ENCODE measurements at places on chromosomes 1 and 21.

GRCh38 chr21:42518626-42519025 lies 5.0 kb downstream of the SLC37A1 start:
- no peak for DNase-seq

DNA sequence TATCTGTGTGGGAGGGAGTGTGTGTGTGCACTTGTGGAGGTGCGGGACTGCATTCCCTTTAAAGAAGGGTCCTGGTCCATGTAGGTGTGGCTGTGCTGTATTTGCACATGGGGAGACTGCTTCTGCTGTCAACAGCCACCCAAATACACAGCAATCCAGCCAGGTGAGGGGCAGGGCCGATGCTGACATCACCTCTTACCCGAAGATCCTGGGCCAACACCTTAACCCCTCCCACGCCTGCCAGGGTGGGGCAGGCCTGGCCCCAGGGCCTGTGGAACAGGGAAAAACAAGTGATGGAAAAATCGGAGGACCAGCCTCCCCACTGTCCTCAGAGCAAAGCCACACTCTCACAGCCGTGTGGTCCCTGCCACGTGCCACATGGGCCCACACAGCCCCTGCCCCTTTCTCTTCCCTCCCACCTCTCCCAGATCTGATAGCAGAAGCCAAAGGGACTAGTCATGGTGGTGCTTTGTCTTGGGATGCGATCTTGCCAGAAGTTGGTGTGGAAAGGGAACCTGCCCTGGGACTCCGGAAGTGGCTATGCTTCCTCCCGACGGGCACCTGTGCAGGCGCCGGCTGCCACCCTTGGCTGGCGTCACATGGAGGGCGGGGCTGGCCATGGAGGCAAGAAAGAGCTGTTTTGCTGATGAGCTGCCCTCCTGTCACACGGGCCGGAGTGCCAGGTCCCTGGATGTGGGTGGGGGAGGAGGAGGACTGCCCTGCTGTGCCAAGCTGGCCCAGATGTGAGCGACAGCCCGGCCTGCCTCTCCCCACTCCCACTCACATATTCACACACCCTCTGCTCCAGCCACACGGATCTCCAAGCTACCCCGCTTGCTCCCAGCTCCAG lies 7.8 kb upstream of the CASZ1 start:
- DNase-seq, result no peak

DNA sequence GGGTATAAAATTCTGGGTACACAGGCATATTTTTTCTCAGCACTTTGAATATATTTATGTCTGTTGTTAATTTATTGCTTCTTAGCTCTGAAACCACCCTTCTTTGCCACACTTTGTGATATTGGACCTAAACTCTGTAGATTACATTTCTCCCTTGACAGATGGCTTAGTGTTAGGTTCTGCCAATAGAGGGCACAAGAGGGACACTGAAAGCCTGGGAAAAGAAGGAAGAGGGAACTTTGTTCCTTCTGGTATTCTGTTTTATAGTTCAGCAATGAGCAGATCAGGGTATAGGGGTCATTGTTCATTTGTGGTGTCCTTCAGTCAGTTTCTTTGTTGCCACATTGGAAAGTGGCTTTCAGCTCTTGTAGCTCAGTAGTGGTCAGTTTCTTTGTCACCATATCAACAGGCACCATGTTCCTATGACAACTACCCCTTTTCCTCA lies 423.5 kb upstream of the PROX1 start:
- no peak for DNase-seq

GRCh38 chr21:24424776-24425175 lies 1182.5 kb downstream of the MRPL39 start:
- DNase-seq, result no peak

GRCh38 chr1:196611873-196612272 lies 3.6 kb upstream of the KCNT2 start:
- no peak for DNase-seq

DNA sequence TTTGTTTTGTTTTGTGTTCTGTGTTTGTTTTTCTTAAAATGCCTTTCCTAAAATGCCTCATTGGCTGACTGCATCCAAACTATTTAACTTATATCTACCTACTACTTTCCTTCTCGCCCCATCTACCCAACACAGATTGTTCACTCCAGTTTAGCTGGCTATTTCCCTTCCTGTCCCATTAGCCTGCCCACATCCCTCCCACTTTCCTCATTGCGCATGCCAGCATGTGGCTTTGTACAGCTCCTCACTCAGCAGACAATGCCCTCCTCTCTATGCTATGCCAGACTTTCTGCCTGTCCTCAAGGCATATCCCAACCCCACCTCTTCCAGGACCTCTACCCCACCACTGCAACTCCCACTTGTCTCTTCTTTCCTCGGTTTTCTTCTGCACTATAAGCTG lies 94.7 kb upstream of the C1orf21 start:
- DNase-seq, result no peak

GRCh38 chr1:62800825-62801306 lies 16.9 kb downstream of the ATG4C start:
- DNase-seq, result no peak

GRCh38 chr1:4271338-4271998 lies 371.4 kb upstream of the C1orf174 start:
- DNase-seq, result no peak

GRCh38 chr1:232145768-232146167 lies 484.2 kb downstream of the SIPA1L2 start:
- DNase-seq, result no peak

- peak; percentile 66 for DNase-seq
Observed at GRCh38 chr1:110880708-110881374, 7.9 kb downstream of the CD53 start.

- no peak for DNase-seq
Observed at GRCh38 chr1:184158896-184159681, 107.6 kb downstream of the TSEN15 start.

DNA sequence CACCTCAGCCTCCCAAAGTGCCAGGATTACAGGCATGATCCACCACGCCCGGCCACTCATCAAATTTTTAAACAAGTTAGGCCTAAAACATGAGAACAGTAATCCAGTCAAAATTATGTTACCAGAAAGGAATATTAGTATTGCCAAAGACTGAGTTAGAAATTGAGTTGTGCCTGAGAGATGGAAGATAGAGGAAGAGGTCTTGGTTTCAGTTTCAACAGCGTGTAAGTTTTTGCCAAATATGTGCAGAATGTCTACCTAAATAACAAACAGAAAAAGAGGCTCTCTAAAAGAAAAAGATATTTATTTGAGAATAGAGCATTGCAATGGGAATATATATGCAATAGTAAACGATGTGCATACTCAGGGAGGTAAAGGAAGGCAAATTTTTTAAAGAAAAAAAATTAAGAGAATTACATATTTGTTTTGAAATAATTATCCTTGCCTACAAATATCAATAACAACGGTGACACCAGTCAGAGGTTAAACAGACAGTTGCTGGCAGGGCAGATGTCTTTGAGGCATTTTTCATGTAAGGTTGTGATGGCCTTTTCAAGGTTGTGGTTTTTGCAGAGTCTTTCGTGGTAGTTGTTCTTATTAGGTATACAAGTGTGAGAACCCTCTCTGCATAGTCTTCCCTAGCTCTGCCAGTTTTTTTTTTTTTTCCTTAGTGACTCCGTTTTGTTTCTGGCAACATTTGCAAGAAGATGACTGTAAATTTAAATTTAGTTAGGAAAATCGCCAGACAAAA lies 2.2 kb upstream of the CD1B start:
- DNase-seq, result no peak

DNA sequence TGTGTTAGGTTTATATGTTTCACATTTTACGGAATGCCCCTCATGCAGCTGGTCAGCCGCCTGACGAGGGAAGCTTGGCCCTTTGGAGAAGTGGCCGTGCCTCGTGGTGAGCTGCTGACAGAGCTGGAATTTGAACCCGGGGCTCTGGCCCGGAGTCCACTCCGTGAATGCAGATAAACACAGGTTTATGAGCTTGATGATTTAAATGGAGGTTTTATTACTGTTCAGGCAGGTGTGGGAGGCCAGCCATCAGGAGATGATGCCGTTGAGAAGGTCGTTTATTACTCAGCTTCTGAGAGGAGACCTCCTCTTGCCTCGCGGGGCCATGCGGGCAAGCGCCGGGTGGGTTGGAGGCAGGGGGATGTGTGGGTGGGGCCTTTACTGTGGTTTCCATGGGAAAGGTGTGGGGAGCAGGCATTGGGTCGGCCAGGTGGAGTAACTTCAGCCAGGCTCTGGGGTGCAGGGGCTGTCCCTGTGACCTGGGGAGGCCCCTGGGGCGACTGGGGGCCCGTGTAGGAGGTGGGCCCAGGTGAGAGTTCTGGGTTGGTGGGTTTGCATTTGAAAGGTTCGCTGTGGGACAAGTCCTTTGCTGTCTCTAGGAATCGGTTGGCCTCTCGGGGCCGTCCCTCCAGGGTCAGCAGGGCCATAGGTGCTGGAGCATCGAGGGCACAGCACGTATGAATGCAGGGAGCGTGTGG lies 22.0 kb downstream of the PRKCZ start:
- DNase-seq, result no peak

DNA sequence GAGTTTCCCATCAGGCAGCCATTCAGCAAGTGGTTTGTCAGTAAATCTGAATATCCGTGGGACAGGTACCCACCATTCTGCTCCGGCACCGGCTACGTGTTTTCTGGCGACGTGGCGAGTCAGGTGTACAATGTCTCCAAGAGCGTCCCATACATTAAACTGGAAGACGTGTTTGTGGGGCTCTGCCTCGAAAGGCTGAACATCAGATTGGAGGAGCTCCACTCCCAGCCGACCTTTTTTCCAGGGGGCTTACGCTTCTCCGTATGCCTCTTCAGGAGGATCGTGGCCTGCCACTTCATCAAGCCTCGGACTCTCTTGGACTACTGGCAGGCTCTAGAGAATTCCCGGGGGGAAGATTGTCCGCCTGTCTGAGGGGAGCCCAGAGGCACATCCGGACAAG lies 48.4 kb downstream of the B3GALT5 start:
- DNase-seq, result no peak

- DNase-seq, result peak; percentile 39
Observed at GRCh38 chr1:66243548-66244130, 290.3 kb upstream of the SGIP1 start.

GRCh38 chr1:64077281-64077940 lies 126.0 kb upstream of the UBE2U start:
- no peak for DNase-seq

DNA sequence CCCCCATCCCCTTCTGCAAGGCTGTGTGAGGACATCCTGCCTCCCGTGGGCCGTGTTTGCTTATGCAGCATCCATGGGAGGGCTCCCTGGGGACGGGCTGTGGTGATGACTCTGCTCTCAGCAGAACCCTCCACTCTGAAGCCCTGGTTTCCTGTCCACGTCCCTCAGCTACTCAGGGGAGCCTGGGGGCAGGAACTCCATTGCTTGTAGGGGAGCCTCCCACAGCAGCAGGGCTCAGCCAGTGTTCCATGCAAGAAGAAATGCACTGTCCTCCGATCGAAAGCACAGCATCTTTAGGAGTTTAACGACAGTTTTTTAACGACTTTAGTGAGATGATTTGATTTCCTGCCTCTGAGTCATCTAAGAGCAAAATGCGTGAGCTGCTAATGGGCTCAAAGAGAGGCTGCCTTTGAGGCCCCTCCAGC lies 8.3 kb upstream of the KCNAB2 start:
- no peak for DNase-seq

GRCh38 chr1:35857830-35858229 lies 25.2 kb upstream of the AGO1 start:
- DNase-seq, result no peak

DNA sequence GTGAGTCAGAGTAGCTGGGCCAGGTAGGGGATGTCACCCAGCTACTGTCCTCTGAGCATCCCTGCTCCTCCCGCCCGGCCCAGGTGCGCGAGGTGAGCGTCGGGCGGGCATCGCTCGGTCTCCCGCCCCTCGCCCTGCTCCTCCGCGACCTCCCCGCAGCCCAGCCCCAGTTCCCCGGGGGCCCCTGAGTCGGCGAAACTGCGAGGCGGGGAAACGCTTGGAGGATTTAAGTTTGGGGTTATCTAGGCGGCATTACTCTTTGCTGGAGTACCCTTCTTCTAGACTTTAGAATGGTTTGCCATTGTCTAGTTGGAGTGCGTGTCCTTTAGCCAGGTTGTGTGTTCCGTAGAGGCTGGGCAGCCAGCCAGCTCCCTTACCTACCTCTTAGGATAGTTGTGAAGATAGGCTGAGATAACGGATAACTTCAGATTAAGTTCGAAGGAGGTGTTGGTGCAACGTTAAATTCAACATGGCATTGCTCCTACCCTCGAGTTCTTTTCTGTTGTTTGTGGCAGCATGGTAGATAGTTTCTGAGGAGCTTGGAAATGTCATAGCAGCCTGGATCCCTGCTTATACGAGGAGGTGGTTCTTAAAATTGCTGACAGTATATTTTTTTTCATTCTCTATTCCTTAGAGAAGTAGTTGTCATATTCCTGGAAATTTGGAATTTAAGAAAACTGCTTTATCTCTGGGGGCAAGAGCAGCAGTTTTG lies 697 bp downstream of the AGO3 start:
- no peak for DNase-seq

DNA sequence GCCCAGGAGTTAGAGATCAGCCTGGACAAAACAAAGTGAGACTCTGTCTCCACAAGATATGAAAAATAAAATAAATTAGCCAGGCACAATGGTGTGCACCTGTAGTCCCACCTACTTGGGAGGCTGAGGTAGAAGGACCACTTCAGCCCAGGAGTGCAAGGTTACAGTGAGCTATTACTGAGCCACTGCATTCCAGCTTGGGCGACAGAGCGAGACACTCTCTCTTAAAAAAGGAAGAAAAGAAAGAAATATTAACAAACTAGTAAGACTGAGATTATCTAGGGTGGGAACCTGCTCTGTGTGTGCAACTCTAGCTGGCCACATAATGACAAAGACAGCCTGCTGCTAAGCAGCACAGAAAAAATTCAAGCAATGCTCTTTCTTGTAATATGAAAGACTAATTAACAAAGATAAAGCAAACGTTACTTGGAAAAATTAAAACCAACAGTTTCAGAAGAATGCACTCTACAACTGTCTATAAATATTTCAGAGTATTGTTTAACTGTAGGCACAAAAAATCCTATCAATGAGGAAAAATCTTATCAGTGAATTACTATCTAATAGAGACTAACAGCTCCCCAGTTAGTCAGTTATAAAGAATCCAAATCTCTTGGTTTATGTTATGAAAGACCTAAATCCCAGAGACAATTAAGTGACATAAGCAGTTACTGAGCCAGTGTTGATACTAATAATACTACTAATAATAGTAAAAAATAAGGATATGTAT lies 74.5 kb downstream of the ENAH start:
- DNase-seq, result no peak

DNA sequence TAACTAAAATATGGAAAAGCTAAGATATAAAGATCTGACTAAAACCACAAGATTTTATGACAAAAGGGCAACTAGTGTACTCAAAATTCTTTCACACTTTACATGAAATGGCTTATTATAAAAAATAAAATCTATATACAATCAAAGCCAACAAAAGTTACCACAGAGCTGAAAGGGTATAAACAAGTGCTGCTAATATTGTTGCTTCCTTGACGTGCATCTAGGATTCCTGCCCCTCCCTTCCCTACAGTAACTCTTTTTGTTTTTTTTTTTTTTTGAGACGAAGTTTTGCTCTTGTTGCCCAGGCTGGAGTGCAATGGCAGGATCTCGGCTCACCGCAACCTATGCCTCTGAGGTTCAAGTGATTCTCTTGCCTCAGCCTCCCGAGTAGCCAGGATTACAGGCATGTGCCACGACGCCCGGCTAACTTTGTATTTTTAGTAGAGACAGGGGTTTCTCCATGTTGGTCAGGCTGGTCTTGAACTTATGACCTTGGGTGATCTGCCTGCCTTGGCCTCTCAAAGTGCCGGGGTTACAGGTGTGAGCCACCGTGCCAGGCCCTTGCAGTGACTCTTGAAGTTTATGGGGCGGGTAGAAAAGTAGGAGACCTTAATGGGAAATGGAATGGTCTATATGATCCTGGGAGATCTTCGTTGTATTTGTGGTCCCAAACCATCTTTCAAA lies 4.5 kb downstream of the SRSF4 start:
- DNase-seq, result no peak

Data from stimulated activated CD4-positive, alpha-beta T cell treated with anti-CD3 and anti-CD28 coated beads, Interleukin-4, amount 100 ng/mL, for 24 hours (primary cell).